ENCODE measurements at places on chromosomes 4 and X.

- no peak for DNase-seq
Measured at GRCh38 chr4:55069248-55069647, 56.1 kb downstream of the KDR start.

DNA sequence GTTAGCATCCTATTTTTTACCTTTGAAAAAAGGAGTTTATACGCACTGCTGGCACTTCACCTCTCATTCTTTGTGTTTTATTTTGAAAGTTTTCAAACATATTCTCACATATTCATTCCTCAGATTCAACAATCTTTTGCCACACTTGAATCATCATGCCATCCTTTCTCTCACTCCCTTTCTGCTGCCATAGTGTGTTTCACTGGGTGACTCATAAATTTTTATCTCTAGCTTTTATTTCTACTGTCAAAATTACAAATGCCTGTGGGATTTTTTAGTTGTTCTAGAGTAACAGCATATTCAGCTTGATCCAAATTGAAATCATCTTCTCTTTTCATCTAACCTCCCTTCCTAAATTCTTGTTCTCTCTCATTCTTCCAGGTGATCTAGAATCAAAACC, 28.0 kb downstream of the MFSD8 start:
- no peak for DNase-seq

- no peak for DNase-seq
Measured at GRCh38 chr4:2337131-2337723, 75.3 kb upstream of the MXD4 start.

DNA sequence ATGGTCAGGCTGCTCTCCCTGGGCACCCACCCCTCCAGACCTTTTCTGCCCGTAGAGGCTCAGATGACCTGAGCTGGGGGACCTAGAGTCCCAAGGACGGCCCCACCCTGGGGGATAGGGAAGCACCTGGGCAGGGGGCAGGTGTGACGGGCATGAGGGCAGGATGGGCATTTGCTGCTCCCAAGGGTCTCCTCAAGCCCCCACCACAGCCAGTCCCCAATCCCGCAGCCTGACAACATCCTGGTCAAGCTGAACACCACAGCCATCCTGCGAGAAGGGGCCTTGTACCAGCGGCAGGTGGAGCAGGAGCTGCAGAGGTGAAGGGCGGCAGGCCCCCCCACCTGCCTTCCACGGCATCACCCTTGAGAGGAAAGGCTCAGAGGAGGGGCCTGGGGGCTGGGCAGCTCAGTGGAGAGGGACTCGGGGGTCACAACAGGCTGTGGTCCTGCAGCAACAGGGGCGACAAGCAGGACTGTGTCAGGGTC, 17.8 kb upstream of the RNF4 start:
- DNase-seq, result no peak
